ENCODE measurements at places on chromosomes 1 and 21. TPM values are rescaled to one million over a fixed set of nuclear protein-coding genes. Genes with fewer than 3 reads are reported as not detected.

Gene PROX1
- not detected for total RNA-seq

GRCh38 chr1:30764396-30764795 lies 6.8 kb upstream of the LAPTM5 start:
- no peak overlapping the region for H3K4me3 ChIP-seq
- H3K4me1 ChIP-seq: peaks cover 72% of the 10 kb centered on the region
- H3K36me3 ChIP-seq: no peaks in the 10 kb centered on the region
- DNase-seq: no peak

- no peaks in the 10 kb centered on the region for H3K36me3 ChIP-seq
- no peak overlapping the region for H3K27ac ChIP-seq
- no peak overlapping the region for H3K4me3 ChIP-seq
- no peaks in the 10 kb centered on the region for H3K4me1 ChIP-seq
- peaks cover 60% of the 10 kb centered on the region for H3K27me3 ChIP-seq
Measured at GRCh38 chr1:231162297-231162969, 575 bp downstream of the TRIM67 start.

- no peak overlapping the region for H3K4me3 ChIP-seq
- no peak for DNase-seq
- H3K36me3 ChIP-seq: peaks cover 5% of the 10 kb centered on the region
- H3K27ac ChIP-seq: no peak overlapping the region
- H3K4me1 ChIP-seq: no peaks in the 10 kb centered on the region
- H3K27me3 ChIP-seq: no peaks in the 10 kb centered on the region
Measured at GRCh38 chr1:22500058-22500457, 48.4 kb downstream of the ZBTB40 start.

Measured in activated CD4-positive, alpha-beta T cell treated with anti-CD3 and anti-CD28 coated beads, Interleukin-2, amount 10 ng/mL, durations not matched to agents 24 days and 14 days (primary cell).